ENCODE measurements at places on chromosomes 4 and X. TPM values are rescaled to one million over a fixed set of nuclear protein-coding genes. Genes with fewer than 3 reads are reported as not detected.

MTTP gene
- 0.43 TPM for polyA plus RNA-seq

DNA sequence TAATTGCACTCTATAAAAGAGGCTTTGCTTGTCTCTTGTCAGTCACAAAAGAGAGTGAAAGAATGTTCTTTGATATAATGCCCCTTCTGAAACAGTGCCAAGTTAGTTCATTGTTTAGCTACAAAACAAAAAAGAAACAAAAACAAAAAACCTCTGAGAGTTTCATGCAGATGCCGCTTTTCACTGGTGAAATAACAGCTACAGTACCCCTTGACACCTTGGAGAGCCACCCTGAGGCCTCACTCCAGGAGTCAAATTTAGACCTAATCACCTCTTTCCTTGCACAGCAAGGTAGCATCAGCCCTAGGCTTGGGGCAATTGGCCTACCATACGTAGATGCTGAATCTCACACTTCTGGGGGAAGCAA lies 185.2 kb downstream of the UNC5C start:
- no peak for DNase-seq

DNA sequence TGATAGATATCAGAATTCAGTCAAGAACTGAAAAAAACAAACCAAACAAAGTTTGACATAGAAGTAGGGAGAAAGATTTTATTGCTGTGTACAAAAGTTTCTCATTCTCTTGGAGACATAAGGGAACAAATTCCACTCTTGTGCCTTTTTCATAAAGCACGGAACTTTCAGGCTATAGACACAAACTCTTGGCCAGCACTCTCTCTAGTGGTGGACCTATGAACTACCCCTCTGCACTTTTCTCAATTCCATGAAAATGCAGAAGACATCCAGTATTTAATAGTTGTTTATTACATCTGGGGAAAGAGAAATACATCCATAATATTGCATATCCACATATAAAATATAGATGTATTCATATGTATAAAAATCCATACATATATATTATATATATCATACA lies 291.6 kb upstream of the HS3ST1 start:
- DNase-seq = no peak

GRCh38 chrX:71103110-71103983 lies 3.2 kb downstream of the CXorf65 start:
- peak; percentile 36 for DNase-seq

- DNase-seq = no peak
Measured at GRCh38 chr4:8683462-8683861, 90.9 kb downstream of the CPZ start.

DNA sequence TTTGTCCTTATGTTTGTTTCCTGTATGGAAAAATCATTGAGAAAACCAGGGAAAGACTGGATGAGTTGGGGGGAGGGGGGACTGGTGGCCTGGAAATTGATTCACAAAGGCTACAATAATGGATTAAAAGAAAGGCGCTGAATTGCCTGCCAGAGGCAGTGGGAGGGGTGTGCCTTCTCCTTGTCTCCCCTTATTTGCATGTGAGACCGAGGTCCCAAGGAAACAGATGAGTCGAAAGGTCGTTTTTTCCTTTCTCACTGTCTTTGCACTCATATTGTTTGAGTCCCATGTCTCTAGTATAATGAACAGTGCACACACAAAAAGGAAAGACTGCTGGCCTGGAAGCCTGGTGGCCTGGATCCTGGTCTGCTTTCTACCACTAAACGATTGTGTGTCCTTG lies 86.6 kb upstream of the ZDHHC15 start:
- DNase-seq = no peak

NPY1R gene
- polyA plus RNA-seq = 11.9 TPM

DNA sequence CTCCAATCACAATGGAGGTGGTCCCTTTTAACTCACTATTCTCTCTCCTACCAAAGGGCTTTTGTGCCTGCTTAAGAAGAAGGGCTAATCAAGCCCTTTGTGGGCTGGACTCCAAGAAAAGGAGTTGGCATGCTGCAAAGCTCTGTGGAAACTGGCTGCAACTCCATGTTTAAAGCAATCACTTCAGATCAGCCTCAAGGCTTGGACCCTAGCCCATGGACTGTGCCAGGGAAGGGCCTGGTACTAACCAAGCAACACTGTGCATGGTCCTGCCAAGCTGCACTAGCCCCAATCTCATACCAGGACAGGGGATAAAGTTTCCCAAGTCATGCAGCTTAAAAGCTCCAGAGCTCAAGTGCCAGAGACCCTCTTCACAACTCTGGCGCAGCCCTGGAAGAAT lies 86.7 kb downstream of the ATP8A1 start:
- peak; percentile 4 for DNase-seq

DNA sequence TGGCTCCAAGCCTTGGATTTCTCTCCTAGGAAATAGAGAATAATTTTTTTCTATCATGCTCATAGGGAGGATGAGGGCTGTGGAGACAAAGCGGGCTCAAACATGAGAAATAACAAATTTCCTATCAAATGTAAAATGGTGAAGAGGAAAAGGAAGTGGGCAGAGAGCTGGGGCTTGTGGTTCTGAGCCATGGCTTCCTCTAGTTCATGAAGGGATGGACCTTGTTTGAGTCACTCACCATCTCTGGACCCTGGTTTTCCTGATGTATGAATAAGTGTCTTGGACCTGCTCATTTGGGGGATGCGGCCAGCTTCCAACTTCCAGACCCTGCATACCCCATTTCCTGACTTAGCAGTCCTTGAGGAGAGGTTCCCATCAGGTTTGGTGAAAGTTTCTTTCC lies 63.0 kb downstream of the MSX1 start:
- DNase-seq = no peak

DNA sequence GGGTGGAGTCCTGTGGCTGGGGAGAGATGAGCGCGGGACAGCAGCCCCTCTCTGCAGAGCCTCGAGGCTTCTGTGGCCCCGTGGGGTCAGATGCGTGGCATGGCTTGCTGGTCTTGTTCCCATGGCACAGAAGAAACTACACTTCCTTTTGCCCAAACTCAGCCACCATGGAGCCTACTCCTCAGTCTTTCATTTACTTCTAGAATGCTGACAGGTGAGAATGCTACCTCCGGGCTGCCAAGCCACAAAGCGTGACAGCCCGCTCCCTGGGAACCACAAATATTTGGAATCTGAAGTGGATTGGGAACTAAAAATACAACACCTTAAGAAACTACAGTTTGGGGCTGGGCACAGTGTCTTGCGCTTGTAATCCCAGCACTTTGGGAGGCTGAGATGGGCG lies 98.0 kb downstream of the TRAPPC11 start:
- DNase-seq = no peak

DNA sequence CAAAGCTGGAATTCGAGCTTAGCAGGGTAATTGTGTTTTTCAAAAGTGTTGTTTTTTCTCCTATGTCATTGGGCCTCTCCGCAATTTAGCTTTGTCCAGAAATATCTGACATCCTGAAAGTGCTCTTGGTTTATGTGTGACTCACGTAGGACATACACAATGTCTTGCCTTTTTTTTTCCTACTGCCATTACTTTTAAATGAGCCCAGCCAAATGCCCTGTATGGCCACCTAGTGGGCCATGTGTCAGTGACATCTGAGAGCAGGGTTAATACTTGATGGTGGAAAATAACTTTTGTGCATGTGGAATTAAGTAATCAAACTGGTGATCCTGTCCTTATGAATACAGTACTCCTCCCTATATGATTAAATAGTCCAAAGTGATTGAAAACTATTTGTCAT lies 1411.1 kb upstream of the TENM3 start:
- no peak for DNase-seq

DNA sequence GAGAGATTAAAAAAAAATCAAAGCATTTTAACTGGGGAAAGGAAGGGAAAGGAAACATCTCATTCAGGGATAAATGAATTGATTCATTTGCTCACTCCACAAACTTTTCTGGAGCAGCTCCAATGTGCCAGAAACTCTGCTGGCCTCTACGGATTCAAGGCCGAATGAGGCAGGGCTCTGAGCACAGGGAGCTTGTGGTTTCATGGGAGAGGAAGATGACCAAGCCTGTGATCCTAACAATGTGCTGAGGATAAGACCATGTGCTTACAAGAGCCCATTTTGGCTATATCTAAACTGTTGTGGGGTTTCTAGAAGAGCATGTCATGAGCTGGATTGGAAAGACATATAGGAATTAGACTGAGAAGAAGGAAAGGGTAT lies 137.5 kb downstream of the ZNF674 start:
- DNase-seq = no peak
